ENCODE measurements at places on chromosomes 11 and 22.

GRCh38 chr11:121476379-121477032 is 23.7 kb upstream of the SORL1-AS1 start:
- H3K27ac ChIP-seq: no peak overlapping the region
- peaks cover 28% of the 10 kb centered on the region for H3K4me1 ChIP-seq
- DNase-seq: no peak
- no peak overlapping the region for H3K4me3 ChIP-seq
- no peaks in the 10 kb centered on the region for H3K27me3 ChIP-seq

GRCh38 chr11:111735262-111736116 is 30.7 kb downstream of the PPP2R1B start:
- peaks cover 48% of the 10 kb centered on the region for H3K4me1 ChIP-seq
- peaks cover under 1% of the 10 kb centered on the region for H3K36me3 ChIP-seq
- peak overlapping the region; percentile 79 for H3K4me3 ChIP-seq
- no peaks in the 10 kb centered on the region for H3K27me3 ChIP-seq
- DNase-seq: no peak

- H3K36me3 ChIP-seq: peaks cover 15% of the 10 kb centered on the region
- peaks cover 12% of the 10 kb centered on the region for H3K4me1 ChIP-seq
- peak overlapping the region; percentile 79 for H3K27ac ChIP-seq
These were observed 885 bp downstream of the TRMU start for GRCh38 chr22:46336119-46337078.

DNA sequence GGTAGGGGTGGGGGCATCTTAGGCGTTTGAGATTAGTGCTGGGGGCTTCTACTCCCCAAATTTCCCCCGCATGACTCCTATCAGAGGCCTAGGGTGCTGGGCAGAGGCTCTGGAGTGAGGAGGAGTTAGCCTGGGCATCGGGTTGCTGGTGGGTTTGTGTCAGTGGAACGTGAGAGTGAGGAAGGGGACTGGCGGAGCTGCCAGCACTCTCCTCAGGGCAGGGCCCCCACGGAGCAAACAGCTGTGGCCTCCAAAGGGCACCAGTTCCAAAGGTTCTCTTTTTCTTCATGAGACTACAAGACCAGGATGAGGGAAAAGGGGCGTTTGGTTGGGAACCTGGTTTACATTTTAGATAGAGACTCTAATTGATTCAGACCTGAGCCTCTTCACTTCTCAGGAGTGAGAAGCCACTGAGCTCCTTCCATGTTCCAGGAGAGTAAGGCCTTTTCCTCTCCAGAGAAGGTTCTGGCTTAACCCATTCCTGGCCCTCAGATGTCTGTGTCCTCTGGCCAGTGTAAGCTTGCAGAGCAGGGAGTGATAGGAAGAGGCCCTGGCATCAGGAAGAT is 35.6 kb upstream of the CDON start:
- no peak overlapping the region for H3K27ac ChIP-seq
- peaks cover 3% of the 10 kb centered on the region for H3K27me3 ChIP-seq
- peaks cover 50% of the 10 kb centered on the region for H3K4me1 ChIP-seq
- no peak overlapping the region for H3K4me3 ChIP-seq
- DNase-seq: no peak

DNA sequence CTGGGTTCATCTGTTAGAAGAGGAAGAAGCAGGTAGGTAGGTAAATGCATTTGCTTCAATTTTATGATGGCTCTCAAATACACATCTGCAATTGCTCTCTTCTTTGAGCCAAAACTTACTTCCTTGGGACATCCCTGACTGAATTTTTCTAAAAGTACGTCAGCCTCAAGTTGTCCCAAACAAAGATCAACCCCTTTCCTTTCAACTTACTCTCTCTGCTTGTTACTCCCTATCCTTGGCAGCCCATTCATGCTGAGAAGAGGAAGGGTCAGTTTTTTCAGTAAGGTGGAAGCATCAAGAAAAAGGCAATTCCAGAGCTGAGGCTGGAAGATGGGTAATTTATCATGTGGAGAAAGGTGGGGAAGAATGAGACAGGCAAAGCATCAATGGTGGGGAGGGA is 111.2 kb downstream of the LRRC32 start:
- H3K4me1 ChIP-seq: peaks cover 4% of the 10 kb centered on the region
- no peak overlapping the region for H3K27ac ChIP-seq
- no peak overlapping the region for H3K4me3 ChIP-seq
- peaks cover 10% of the 10 kb centered on the region for H3K27me3 ChIP-seq

- no peak for DNase-seq
- H3K36me3 ChIP-seq: no peaks in the 10 kb centered on the region
- H3K4me1 ChIP-seq: no peaks in the 10 kb centered on the region
- H3K27me3 ChIP-seq: no peaks in the 10 kb centered on the region
These were observed 48.4 kb upstream of the C11orf58 start for GRCh38 chr11:16690086-16690485.

DNA sequence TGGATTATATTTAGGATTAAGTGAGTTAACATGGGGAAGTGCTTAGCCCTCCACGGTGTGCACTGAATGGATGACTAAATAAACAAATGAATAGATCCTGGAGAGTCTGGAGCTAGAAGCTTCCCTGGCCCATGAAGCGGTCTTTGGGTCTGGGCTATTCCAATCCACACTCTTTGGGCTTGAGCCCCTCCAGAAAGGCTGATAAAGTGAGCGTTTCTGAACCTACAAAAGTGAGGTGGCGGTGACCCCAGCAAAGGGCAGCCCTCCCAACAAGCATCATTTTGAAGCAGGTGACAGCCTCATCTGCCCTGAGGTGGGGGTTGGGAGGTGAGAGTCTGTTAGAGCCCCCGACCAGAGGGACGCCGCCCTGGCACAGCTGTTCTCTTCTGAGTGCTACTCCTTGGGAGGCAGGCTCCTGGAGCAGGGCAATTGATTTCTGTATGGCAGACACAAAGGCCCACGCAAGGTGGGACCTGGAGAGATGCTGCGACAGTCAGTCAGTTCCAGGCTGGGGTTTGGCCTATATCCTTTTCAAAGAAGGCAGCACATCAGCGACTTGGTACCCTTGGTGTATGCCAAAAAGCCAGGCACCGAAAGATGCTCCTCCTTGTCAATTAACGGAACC is 157.8 kb downstream of the CACNA1I start:
- H3K27ac ChIP-seq: no peak overlapping the region
- H3K4me3 ChIP-seq: no peak overlapping the region

DNA sequence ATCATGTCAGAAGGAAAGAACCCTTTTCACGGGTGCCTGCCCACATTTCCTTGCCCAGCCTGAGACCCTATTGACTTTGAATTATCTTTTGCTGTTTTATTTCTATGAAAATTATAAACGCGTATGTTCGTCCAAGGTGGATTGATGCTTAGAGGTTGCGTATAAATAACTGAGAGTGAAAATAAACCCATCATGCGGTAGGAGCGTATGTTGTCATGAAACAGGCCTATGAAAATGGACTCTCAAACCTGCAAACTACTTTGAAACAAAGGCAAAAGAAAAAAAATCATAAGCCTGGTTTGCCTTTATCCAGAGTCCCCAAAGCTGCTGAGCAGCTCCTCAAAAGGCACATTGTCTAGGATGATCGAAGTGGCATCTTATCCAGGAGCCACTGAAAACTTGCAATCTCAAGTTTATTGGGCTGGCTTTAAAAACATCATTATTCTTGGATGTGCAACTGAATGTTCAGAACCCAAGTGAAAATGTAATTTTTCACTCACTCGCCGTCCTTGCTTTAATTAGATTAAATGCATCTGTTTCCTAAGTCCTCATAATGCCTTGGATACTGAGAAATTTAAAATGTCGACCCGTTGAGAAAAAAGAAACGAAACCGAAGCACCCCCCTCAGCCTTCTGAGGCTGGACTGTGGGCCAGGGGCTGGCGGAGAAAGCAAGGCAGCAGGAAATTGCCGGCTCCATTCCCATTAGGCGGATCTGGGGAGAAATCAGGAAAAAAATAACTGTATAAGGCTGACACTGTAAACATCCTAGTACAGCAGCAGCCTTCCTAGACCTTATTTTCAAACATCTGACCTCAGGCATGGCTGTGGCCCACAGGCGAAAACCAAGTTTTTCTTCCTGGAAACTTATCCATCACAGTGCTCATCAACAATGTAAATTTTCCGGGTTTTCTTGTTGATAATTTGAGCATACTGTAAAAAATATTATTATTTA is 82.9 kb upstream of the PPARA start:
- peaks cover 79% of the 10 kb centered on the region for H3K27me3 ChIP-seq
- no peaks in the 10 kb centered on the region for H3K4me1 ChIP-seq
- H3K4me3 ChIP-seq: no peak overlapping the region
- no peak for DNase-seq
- H3K36me3 ChIP-seq: no peaks in the 10 kb centered on the region

DNA sequence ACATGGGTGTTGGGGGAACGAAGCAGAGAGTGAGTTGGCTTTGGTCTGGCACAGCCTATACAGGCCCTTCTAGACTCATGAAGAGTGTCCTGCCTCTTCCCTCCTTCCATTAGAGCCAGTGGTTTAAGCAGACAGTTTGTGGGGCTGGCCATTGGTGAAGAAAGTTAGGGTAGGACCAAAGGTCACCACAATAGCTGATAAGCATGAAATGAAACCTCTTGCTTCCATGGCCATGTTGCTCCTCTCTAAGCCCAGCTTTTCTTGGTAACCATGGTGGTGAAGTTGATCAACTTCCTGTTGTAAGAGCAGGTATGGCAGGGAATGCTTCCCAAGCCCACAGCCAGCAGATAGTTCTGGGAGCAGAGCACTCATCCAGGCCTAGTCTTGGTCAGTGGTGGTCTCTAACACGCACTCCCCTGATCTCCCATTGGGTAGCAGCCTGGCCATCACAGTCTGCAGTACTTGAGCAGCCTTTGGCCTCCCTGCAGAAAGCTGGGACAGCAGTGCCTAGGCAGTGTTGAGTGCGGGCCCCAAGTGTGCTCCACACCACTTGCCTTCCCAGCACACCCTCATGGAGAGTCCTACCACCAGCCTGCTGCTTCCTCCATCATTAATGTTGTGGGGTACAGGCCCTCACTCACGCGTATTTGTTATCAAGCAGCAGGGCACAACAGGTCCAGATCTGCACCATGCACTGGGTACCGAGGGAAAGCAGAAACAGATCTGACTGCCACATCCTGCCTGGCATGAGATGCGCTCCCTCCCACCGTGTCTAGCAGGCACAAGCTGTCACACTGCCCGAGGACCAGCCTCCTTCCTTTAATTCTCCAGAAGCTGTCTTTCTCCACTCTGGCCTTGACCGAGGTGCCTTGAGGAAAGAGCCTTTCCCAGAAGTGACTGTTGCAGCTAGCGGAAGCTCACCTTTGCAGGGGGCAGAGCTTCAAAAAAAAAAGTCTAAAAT is 65.8 kb upstream of the SUSD2 start:
- H3K27me3 ChIP-seq: no peaks in the 10 kb centered on the region
- DNase-seq: no peak
- H3K4me3 ChIP-seq: no peak overlapping the region
- H3K4me1 ChIP-seq: peaks cover 5% of the 10 kb centered on the region

GRCh38 chr11:128874427-128874826 is 7.3 kb upstream of the KCNJ1 start:
- no peak overlapping the region for H3K27ac ChIP-seq
- H3K4me1 ChIP-seq: peaks cover 12% of the 10 kb centered on the region
- DNase-seq: no peak
- no peak overlapping the region for H3K4me3 ChIP-seq
- peaks cover 41% of the 10 kb centered on the region for H3K27me3 ChIP-seq

- H3K36me3 ChIP-seq: no peaks in the 10 kb centered on the region
- peak overlapping the region; percentile 92 for H3K27ac ChIP-seq
- H3K27me3 ChIP-seq: peaks cover 2% of the 10 kb centered on the region
These were observed 2.6 kb upstream of the LTBP3 start for GRCh38 chr11:65560555-65561418.

DNA sequence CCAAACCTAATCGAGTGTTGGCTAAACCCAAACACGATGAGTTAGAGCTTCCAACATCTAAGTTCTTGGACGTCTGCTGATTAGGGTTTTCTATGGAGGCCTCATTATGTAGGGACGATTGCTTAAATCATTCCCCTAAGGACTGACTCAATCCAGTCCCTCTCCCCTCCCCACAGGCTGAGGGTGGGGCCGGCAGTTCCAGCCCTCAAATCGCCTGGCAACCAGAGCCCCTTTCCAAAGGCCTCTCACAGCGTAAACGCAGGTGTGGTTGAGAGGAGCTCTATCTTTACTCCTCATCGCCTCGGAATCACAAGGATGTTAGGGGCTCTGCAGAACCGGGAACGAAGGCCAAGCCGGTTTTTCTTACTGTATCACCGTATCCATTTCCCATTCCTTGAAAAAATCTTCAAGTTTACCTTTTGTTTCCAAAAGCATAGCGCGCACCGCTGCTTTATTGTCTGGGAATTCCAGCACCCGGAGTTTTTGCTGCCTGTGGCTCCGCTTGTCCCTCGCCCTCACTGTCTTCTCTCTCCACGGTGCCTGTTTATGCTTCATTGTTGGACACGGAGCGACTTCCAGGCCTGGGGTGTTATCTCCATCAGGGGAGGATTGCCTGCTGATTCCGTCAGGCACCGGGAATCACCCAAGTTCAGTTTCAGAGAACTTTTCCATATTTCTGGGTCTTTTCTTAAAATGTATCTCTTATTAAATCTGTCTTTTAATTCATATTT is 13.8 kb upstream of the IFITM3 start:
- H3K27ac ChIP-seq: peak overlapping the region; percentile 56
- peaks cover 40% of the 10 kb centered on the region for H3K4me1 ChIP-seq
- no peaks in the 10 kb centered on the region for H3K36me3 ChIP-seq
- peak overlapping the region; percentile 63 for H3K4me3 ChIP-seq

GRCh38 chr22:24355574-24355973 is 71.8 kb upstream of the ADORA2A start:
- DNase-seq: no peak
- no peaks in the 10 kb centered on the region for H3K27me3 ChIP-seq
- peaks cover 53% of the 10 kb centered on the region for H3K36me3 ChIP-seq

Data from type B pancreatic cell (in vitro differentiated cells).